Natural killer cell treated with Interleukin-12 subunit alpha and Interleukin-12 subunit beta and Interleukin-15 and Interleukin-18, amount 100 ng/mL, for 72 hours (primary cell): ENCODE measurements at places on chromosomes 3 and 15. TPM values are rescaled to one million over a fixed set of nuclear protein-coding genes. Genes with fewer than 3 reads are reported as not detected.
A peak's percentile ranks its signal among the peaks of the same experiment; 100 is the strongest.

DNA sequence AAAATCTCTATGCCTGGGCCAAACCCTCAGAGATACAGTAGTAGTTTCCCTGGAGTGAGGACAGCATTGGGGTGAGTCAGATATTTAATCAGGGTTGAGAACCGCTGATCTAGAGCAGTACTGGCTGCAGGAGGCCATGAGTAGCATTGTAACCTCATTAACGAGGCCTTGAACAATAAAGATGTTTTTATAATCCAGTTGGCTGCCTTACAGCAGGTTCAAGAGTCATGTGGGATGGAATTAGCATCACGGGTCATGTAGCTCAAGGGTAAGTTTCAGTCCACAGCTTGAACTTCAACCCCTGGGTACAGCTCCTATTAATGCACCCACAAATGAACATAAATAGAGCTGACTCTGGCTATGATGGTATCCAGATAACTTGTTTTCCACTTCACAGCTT, 5.1 kb downstream of the HPS3 start:
- DNase-seq, result no peak

- DNase-seq, result peak; percentile 8
These were observed 13.9 kb downstream of the CCR5AS start for GRCh38 chr3:46393011-46393410.

GRCh38 chr15:99983171-99983885, 250.1 kb upstream of the LYSMD4 start:
- DNase-seq, result peak; percentile 56

GRCh38 chr3:183824761-183825455, 469 bp downstream of the MAP6D1 start:
- DNase-seq, result no peak

- no peak for DNase-seq
These were observed 90.3 kb downstream of the FMN1 start for GRCh38 chr15:33104212-33104611.

GRCh38 chr15:48555241-48555881, 90.1 kb downstream of the FBN1 start:
- DNase-seq, result no peak

GRCh38 chr3:186909078-186909853, 21.1 kb upstream of the ST6GAL1 start:
- DNase-seq, result peak; percentile 88

GRCh38 chr3:154060238-154061000, 60.8 kb upstream of the ARHGEF26 start:
- DNase-seq, result no peak

DNA sequence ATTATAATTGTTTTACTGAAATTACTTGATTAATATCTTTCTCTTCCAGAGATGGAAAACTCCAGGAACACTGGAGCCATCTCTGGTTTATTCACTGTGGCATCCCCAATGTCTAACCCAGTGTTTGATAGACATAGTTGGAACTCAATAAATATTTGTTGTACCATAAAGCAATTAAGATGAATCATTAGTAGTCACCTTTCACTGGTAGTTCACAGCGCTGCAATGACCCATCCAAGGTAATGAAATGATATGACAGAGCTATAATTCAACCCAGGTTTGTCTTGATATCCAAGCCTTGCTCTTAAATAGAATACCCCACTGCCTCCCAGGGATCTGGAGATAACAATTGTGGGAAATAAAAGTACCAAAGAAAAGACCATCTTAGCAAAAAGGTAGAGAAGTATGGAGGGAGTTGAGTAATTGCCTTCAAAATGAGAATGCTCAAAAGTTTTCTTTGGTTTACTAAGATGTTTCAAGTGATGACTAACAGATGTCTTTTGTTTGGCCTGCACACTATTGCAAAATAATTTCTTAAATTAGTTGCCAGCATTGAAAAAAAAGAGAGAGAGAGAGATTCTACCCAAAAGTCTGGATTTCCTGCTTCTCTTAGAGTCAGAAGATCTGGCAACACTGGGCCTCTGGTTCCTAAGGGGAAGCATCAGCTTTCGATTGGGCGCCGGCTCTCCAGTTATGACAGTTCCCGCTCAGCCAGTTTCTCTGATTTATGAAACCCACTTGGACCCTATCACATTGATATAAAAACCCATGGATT, 348.5 kb downstream of the ERC2 start:
- DNase-seq, result no peak

Gene STRA6
- total RNA-seq, result not detected

Gene LRRC31
- total RNA-seq, result not detected

Gene GOLGA6L10
- 3.0 TPM for total RNA-seq

Gene TGM4
- not detected for total RNA-seq

Gene OXTR
- 1.8 TPM for total RNA-seq

Gene NRG4
- total RNA-seq, result 0.21 TPM

Gene CSPG4
- not detected for total RNA-seq

Gene IMPG2
- total RNA-seq, result 0.25 TPM
